Activated CD4-positive, alpha-beta T cell treated with anti-CD3 and anti-CD28 coated beads, Interleukin-2, amount 50 U/mL, for 4 hours (primary cell): ENCODE measurements at places on chromosomes 16 and 17.

- DNase-seq, result peak; percentile 55
Observed at GRCh38 chr16:88703486-88704309, 2.5 kb downstream of the RNF166 start.

DNA sequence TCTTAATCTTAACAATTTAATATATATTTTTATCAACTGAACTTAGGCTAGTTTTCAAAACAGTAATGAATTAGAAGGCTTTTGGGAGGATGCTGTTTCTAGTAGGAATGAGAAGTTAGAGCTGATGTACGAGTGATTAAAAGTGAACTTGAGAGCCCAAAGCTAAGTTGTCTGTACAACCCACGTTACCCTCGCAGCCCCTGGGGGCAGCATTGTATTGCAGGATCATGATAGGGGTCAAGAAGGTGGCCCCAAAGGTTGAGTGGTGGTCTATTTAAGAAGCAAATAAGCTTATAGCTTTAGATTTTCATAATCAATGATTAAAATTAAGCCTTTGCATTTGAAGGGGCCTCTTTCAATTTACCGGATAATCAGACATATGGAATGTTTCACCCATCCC is 33.7 kb upstream of the ALDH3A2 start:
- DNase-seq, result no peak

DNA sequence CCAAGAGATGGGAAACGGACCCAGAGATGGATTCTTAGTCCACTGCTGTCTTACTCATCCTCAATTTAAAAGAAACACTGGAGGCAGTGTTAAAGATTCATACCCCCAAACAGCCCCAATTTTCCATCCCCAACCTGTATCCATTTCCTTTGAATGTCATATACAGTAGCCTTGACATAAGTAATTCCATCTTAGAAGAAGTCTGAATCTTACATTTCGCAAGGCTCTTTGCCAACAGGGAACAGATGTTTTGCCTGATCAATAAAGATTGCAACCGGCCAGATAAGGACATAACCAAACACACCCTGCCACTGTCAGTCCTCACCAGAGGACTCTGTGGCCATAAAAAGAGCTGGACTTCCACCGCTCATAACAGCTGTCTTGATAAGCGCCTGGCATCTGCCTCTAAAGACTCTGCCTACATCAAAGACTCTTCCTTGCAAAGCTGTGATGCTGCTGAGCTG is 59.0 kb upstream of the MED9 start:
- no peak for DNase-seq

- no peak for DNase-seq
Observed at GRCh38 chr17:79038545-79039135, 14.7 kb downstream of the C1QTNF1 start.

GRCh38 chr16:71242036-71242435 is 11.5 kb upstream of the HYDIN start:
- DNase-seq, result no peak

DNA sequence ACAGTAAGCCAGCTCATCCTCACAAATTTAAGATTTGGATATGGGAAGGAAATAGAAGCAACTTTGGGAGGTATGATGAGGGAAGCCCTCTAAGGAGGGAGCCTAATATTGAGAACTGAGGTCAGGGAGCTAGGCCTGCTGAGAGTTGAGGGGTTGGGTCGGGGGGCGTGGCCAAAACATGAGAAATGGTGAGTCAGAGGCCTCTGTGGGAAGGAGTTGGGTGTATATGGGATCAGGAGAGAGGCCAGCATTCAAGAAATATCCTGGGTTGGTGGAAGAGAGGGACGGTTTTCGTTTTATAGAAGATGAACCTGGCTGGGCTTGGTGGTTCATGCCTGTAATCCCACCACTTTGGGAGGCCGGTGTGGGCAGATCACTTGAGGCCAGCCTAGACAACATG is 48.4 kb downstream of the CLEC16A start:
- DNase-seq, result no peak

DNA sequence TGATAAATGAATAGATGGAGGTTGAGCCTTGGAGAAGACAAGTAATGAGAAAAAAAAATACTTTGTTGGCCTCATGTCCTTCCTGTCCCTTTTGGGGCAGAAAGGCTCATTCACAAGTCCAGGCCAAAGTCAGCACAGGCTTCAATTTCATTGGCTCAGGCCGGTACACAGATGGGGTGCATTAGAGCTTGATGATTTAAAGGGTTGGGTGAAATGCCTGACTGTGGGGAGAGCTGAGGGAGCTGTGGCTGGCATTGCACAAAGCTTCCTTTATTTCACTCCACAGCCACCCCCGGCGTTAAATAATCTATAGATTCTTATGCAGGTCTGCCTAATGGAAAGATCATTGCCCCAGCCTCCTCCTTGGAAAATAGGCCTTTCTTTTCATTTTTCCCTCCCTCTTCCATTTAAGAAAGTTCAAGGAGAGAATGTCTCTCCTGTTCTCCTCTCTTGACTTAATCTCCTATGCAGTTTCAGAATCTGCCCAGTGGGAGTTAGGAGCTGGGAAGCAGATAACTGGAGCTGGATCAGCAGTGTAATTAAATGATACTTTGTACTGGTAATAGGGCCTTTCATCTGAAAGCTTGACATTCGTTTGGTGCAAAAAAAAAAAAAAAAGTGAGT is 24.4 kb downstream of the YPEL2 start:
- DNase-seq, result no peak

GRCh38 chr16:3716831-3717234 is 491 bp downstream of the TRAP1 start:
- peak; percentile 34 for DNase-seq

- no peak for DNase-seq
Observed at GRCh38 chr17:82884341-82884969, 44.6 kb upstream of the ZNF750 start.

DNA sequence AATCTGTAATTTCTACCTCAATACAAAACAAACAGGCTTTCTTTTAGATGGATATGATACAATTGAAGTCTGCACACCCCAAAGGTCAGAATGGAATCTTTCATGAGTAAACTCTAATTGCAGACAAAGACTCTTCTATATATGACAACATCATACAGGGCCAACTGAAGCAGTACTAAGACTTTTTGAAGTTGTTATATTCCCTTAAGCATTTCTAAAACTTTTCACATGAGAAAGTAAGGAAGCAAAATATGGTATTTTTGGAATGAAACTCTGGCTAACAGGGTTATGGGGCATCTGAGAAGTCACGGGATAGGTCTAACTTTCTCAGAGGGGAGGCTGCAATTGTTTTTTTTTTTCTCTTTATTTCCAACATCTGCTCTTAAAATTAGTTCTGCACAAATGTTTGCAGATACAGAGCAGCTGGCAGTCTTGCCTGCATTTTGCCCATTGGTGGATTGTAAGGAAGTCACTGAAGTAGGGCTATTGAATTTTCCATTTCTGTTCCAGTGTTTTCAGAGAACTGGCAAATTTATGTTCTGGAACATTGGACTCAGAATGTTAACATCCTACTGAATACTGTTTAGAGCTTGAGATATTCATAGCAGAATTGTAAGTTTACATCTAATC is 59.1 kb downstream of the SSH2 start:
- no peak for DNase-seq

DNA sequence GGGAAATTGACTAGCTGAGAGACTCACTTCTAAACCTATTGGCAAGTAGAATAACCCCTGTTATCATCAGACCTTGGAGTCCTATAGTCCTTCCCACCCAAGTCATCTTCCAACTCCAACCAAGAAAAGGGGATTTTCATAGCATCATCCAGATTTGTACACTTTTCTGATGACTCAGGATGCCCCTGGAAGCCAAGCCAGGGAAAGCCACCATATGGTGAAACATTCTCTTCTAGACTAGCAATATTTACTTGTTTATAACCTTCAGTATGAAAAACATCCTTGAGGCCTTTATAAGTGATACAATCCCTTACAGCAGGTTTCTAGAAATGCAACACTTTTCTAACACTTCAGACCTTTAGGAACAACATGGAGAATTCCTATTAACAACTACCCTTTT is 618.8 kb upstream of the CDH11 start:
- DNase-seq, result no peak

DNA sequence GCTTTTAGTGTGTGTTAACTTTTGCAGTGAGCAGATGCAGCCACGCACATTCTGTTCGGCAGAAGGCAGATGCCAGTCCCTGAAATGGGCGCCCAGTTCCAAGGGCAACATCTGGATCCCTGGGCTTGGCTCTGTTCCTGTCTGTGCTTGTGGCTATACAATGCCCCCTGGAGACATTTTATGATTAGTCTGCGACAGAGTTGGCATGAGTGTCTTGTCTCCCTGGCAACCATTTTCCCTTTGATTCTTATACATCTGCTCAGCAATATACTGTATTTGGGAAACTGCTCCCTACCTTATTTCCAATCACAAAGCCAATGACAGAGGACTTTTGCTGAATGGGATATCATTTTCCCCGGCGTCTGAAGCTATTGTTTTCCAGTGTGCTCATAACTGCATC is 1629.5 kb upstream of the GOT2 start:
- DNase-seq, result no peak

DNA sequence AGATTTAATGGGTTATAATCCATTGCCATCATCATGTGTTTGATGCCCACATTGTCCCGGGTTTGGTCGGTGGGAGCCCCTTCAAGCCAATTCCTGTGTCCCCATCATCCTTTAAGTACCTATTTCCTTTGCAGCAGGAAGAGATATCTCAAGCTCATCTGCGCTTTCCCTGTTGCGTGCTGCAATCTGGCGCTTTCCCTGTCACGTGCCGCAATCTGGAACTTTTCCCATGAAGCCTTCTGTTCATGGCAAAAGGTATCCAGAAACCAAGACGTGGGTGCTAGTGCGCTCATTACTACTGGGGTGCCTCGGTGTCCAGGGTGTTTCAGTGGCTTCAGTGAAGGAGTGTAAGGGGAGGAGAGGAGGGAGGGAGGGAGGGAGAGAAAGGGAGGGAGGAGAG is 174.6 kb upstream of the ZNF469 start:
- no peak for DNase-seq

- no peak for DNase-seq
Observed at GRCh38 chr17:35183332-35183731, 10.9 kb downstream of the SLC35G3 start.

GRCh38 chr16:87465306-87465705 is 27.5 kb downstream of the ZCCHC14 start:
- no peak for DNase-seq

GRCh38 chr17:48646183-48647102 is 20.3 kb upstream of the HOXB9 start:
- DNase-seq, result peak; percentile 21

GRCh38 chr17:8021565-8022359 is 17.1 kb upstream of the ALOX15B start:
- DNase-seq, result no peak

DNA sequence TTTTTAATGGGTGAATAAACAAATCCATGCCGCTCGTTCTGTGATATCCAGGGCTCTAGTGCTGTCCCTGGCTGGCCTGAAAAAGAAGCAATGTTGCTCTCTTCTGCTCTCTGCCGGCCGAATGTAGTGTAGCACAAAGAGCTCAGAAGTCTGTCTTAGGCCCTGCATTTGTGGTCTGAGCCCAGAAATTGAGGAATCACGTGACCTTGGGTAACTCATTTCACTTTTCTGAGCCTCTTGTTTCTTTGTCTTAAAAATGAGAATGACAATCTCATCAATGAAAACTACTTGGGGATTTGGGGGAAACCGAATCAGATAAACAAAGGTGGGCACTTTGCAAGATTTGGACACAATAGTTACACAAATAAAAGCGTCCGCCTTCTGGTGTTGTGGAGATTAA is 381.6 kb upstream of the ASIC2 start:
- DNase-seq, result no peak

- DNase-seq, result no peak
Observed at GRCh38 chr17:59516451-59516850, 49.0 kb upstream of the DHX40 start.

DNA sequence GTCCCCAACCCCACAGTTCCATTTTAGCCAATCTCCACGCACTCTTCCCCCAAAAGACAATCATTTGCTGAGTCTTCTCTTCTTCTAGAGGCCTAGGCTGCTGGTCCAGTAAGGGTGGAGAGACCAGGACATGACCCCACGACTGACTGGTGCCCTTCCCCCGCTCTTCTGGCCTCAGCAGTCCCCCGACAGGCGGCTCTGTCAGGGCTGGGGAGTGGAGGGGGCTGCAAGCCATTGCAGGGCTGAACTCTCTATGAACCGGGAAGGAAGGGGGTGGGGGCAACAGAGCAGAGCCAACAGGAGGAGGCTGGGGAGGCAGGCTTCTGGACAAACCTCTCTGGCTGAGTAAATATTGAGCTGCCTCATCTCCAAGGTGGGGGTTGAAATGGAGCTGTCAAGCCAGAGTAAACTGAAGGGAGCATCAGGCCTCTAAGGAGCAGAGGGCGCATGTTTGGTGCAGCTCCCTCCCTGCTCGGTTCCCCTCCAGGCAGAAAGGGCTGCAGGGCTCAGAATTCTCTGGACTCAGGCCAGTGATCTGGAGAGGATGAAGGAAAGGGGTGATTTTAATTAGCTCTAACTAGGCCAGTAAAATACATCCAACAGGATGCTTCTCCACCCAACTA is 8.7 kb downstream of the HOXB1 start:
- DNase-seq, result no peak

GRCh38 chr17:16889088-16889465 is 82.8 kb downstream of the TNFRSF13B start:
- no peak for DNase-seq

DNA sequence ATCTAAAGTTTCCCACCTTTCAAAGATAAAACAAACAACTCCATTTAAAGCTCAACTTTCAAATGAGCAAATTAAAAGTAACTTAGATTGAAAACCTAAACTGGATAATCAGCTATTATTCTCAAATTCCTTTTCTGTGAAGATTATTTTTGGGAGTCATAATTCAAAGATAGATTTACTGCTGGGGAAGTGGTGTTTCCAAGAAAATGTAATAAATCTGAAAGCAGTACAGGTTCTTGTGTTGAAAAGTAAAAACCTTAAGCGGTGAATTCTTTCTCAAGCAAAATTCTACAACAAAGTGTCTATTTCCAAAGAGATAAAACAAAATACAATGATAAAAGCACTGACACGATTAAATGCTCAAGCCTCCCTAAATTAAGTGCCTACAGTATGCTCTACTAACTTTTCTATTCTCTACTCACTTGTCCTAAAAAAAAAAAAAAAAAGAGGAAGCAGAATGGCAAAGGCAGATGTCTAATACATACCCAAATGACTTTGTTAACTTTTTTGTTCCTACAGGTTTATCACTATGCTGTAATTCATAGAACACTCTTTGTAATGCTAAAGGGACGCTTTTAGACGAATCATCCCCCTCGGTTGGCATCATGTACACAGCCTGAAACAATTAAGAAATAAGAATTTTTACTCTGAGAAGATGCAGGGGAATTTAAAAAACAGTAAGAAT is 34.5 kb downstream of the LITAFD start:
- no peak for DNase-seq

DNA sequence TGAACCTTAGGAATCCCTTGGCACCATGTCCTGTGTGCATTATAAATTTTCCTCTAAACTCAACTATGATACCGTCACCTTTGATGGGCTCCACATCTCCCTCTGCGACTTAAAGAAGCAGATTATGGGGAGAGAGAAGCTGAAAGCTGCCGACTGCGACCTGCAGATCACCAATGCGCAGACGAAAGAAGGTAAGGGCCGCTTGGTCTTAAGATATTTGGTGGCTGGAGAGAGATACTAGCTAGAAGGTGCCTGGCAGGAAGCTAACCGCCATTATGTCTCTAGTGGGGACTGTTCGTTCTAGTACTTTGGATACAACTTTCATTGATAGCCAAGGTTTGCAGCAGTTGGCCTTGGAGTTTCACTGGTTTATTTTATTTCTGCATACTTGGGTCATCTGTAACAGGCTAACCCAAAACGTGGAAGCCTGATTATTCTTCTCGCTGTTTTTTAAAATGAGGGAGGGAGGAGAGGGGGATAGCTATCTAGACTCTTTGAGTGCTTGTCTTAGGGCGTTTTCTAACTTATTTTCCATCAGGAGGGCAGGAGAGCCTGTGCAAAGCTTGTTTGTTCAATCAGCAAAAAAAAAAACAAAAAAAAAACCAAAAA is 1.3 kb downstream of the RBBP6 start:
- no peak for DNase-seq

- no peak for DNase-seq
Observed at GRCh38 chr16:84096447-84097005, 20.2 kb downstream of the MBTPS1 start.
